Inflammatory macrophage treated with lipopolysaccharide for 1 hour (primary cell): ENCODE measurements at places on chromosomes 1 and 21.

- DNase-seq, result no peak
These were observed 306.6 kb downstream of the MRPL39 start for GRCh38 chr21:25300632-25301031.

DNA sequence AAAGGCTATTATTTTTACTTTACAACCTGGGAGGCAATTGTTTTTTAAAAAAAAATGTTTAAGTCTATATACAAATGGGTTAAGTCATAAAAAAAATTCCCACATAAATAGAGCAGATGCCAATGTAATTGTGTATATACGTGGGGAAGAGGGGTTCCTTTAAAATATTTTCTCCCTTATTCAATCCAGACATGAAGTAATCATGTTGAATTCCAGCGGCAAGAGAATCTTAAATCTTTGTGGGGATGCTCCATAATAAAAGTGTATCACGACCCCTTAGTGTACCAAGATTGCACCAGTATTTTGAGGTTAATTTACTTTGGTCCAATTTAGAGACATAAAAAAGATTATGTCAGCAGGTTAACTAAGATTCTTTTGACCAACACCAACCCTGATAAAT, 62.1 kb downstream of the ARID4B start:
- no peak for DNase-seq

- no peak for DNase-seq
These were observed 10.0 kb downstream of the TTF2 start for GRCh38 chr1:117070124-117070523.

- no peak for DNase-seq
These were observed 42.4 kb downstream of the SKI start for GRCh38 chr1:2270260-2271100.

DNA sequence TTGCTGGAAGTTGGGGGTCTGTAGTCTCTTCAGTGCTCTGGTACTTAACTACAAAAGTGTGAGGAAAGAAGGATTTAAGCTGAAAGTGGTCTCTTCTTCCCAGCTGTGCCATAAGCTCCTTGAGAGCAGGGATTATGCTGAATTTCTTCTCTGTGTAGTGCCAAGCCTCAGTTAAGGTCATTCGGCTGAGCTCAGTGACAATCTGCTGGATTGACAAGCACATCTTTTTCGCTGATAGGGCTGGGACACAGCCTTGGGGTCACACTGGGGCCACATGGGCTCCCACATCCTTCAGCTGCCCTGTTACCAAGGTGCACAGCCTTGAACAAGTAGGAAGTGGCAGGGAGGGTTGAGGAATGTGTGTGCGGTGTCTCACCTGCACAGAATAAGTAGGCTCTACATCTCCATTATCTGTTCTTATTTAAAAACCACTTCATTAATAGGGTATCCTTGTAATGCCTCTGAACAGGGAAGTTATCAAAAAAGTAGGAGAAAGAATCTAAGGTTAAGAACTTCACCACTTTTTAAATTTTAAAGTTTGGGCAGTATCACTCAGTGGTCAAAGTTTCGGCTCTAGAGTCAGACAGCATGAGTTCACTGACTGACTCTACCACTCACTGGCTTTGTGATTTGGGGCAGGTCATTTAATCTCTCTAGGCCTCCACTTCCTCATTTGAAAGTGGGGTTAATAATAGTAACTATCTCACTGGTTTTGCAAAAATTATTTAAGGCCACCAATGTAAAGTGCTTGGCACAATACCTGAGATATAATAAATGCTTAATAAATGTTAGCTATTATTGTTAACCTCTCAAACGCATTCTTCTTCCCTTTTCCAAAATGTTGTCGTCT, 10.3 kb downstream of the ZBTB40 start:
- peak; percentile 9 for DNase-seq

DNA sequence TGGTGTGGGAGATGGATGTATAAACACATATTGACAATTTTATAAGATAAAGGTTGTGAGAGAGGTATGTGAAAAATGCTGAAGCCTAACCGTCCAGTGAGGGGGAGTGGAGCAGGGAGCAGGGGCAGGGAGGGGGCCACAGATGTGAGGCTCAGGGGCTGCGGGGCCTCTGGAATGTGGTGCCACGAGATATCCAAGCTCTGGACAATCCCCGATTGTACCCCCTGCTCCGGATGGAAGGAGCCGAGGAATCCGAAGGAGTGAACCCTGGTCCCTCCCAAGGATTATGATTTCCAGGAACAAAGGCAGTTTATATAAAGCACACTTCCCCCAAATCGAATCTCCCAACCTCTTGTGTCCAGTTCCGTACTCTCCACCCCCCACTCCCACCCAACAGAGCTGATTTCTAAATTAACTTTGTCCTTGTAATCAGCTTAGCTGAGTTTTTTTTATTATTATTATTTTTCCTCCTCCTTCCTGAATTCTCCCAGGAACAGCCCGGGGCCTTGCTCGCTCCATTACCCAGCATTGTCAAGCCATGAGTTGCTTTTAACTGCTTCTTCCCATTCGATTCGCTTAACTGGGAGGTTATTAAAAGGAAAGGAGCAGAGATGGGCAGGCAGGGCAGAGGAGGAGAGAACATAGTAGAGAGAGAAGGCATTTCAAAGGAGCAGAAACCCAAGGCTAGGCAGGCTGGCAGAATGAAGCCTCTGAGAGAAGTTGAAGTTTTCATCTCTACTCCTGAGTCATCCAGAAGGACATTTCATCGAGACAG, 9.4 kb downstream of the KIRREL1 start:
- no peak for DNase-seq

DNA sequence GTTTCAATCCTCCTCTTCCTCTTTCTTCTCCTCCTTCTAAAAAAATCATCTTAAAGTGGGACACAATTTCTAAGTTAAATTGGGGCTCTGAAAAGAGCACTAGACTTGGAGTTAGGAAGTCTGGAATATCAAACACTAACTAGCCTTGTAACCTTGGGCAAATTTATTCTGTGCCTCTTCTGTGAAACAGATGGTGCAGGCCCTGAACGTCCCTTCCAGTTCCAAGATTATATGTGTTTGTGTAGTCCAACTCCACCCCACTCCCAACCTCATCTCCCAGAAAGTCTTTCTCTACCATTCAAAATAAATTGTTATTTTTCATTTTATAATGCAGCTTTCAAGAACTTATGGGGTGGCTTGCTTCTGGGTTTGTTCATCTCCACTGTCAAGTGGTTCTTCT, 630.0 kb downstream of the LMO4 start:
- no peak for DNase-seq

- DNase-seq, result no peak
These were observed 347.2 kb downstream of the NPHP4 start for GRCh38 chr1:5645135-5645399.

GRCh38 chr1:170267317-170267716, 121.6 kb downstream of the NTMT2 start:
- no peak for DNase-seq

- no peak for DNase-seq
These were observed 6.9 kb upstream of the ZMYM4 start for GRCh38 chr1:35261412-35262120.

GRCh38 chr1:161439280-161440232, 65.7 kb upstream of the FCGR2A start:
- no peak for DNase-seq

DNA sequence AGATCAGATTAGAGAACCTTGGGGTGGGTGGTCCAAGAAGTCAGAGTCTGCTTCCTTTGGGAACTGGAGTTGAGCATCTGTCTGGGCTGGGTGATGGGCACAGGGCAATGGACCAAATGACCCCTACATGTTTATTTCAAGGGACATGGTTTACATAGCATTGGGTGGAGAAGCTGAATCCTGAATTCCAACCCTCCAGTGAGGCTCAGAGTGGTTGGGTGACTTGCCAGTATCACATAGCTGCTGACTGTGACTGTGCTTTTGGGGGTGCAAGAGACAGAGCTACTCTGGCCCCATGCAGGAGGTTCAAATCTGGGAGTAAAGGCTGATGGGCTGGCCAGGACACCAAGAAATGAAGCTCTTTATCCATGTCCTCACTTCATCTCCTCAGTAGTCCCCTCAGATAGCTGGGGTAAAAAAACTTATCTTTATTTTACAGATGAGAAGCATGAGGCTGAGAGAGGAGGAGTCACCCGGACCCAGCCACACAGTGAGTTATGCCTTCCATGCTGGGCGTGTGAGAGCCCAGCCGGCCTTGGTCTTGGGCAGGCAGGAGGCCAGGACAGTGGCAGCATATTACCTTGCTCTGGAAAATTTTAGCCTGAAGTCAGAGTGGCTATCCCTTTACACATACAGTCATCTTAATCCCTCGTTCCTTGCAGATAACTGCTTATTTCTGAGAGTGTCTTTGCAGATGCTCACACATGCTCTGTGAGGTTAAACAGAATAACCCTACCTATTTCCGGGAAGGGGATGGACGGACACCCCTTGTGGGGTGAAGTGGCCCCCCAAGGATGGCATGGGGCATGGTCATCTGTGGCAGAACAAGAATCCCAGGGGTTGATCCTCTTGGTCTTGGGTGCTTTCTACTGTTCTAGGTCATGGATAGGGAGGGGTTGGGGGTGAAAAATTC, 2.8 kb upstream of the SERINC2 start:
- DNase-seq, result no peak

DNA sequence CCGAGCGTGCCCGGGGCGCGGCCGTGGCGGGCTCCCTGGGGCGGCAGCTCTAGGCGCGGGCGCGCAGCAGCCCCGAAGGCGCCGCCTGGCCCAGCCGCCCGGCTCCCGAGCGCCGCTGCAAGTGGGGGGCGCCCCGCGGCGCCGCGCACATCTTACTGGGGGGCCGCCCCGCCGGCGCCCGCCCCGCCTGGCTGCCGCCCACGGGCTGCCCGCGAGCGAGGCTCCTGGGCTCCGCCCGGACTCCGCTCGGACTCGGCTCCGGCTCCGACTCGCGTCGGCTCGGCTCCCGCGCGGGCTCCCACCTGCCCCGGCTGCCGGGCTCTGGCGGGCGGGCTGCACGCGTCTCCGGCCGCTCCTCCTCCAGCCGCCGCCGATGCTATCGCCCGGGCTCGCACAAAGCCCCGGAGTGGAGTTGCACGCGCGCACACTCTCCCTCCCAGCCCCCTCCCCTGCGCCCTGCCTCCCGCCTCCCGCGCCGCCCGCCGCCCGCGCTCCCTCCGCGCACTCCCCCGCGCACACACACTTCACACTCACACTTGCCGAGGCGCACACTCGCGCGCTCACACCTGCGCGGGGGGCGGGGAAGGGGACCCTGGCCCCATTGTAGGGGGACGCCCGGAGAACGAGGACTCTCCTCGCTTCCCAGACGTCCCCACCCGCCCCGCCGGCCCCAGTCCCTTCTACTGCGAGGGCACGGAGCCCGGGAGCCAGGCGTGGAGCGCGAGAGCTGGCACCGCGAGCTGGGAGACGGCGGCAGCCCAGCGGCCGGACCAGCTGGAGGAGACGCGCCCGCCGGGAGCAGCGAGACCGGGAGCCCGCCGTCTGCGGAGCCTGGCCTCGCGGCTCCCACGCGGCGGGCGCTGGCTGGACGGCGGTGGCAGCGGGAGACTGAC, at the start of gene GRIK3:
Gene GRIK3 (minus strand): TSS at position 395 of the 893 bp plus-strand sequence. CDS start 407 bp downstream, outside the sequence.
- no peak for DNase-seq

DNA sequence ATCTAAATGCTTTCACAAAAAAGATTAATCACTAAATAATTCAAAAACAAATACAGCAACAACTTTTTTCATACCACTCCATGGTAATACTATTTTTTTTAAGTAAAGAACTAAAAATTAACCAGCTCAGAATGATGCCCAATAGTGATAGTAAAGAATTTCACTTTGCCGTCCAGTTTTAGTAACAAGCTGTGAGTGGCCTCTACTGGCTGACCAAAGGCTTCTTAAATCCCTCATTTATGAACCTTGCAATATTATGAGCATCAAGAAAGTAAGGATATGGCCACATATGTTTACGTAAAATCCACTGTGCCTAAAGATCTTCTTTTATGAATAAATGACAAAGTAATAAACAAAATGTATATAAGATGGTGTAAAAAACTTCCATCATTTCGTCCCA, 108.6 kb downstream of the GPATCH2 start:
- no peak for DNase-seq

- DNase-seq, result no peak
These were observed 425.5 kb downstream of the NUF2 start for GRCh38 chr1:163747261-163747660.

DNA sequence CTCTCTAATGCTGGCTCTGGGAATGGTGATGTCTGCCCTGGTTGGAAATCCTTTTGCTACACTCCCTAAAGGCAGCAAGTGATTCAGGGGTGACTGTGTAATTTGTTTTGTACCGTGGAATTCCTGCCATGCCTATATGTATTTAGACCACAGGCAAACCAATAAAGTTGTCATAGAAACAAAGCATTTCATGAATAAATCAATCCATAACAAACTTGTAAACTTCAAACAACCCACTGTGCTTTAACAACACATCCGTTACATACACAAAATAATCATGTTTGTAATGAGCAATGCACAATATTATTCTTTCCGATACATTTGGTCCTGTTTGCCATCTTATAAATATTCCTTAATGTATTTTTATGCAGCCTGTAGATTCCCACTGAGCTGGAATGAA, 330.3 kb upstream of the SNX7 start:
- DNase-seq, result no peak

- no peak for DNase-seq
These were observed 8.9 kb downstream of the TAGLN2 start for GRCh38 chr1:159916242-159917051.

DNA sequence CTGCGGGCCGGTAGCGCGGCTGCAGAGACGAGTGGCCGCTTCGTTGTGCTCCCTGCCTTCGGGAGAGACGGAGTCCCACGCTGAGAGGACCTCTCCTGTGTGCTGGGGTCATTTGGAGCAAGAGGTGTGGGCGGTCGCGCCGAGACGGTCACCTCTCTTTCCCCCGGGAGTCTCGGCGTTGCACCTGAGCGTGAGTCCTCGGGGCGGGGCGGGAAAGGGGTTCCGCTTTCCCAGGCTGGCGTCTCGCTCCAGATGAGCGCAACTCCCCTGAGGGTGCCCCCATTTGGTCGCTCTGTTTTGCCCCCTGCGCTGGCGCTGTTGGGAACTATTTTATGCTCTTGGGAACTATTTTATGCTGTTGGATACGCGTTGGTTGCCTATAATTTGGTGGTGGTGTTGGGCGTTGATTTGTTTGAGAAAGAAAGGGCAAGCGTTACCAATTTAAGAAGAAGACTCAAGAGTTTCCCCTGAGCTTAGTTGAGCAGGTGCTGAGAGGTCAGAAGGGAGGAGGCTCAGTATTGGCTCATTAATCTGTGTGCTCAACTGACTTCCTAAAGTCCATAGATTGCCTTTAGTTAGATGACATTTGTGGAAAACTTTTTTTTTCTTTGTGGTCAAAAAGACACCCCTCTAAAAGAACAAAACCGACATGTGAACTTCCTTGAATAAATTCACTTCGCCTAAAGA, 683 bp downstream of the LRRC8B start:
- DNase-seq, result peak; percentile 32

DNA sequence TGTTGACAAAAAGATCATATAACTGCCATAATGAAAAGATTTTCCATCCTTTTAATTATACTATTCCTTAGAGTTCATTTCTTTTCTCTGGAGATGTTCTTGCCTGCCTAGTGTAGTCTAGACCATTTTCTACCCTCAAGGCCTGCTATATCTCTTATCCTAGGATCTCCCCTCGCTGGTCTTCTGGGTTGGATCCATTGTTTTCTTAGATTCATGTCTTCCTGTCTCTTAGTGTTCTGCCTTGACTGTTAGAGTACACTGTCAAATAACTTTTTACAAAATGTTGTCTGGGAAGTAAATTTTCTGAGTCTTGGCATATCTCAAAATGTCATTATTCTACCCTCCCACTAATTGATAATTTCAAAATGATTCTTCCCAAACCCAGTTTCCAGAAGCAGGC, 66.6 kb downstream of the TRAF5 start:
- no peak for DNase-seq
